SW 1271 (cell line): ENCODE measurements at places on chromosomes 16 and 17.
A peak's percentile ranks its signal among the peaks of the same experiment; 100 is the strongest.

- no peak for DNase-seq
Measured at GRCh38 chr16:5615868-5616642, 518.5 kb upstream of the EEF2KMT start.

DNA sequence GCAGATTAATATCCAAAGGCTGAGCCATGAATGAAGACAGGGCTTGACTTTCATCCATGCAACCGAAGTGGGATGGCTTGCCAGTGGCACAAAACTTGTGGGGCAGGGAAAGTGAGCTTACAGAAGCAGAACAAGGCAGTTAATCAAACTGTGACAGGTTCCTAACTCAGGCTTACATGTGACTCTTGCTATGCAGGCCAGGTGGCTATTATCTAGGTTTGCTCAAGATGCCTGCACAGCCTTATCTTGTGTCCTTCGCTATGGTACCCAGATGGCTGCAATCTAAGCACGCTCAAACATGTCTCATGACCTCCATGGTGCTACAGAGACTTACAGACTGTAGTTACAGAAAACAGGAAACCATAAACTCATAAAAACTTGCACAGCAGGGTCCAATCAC, 8.6 kb upstream of the DNAH9 start:
- no peak for DNase-seq

- no peak for DNase-seq
Measured at GRCh38 chr16:56405977-56406672, 19.2 kb downstream of the AMFR start.

DNA sequence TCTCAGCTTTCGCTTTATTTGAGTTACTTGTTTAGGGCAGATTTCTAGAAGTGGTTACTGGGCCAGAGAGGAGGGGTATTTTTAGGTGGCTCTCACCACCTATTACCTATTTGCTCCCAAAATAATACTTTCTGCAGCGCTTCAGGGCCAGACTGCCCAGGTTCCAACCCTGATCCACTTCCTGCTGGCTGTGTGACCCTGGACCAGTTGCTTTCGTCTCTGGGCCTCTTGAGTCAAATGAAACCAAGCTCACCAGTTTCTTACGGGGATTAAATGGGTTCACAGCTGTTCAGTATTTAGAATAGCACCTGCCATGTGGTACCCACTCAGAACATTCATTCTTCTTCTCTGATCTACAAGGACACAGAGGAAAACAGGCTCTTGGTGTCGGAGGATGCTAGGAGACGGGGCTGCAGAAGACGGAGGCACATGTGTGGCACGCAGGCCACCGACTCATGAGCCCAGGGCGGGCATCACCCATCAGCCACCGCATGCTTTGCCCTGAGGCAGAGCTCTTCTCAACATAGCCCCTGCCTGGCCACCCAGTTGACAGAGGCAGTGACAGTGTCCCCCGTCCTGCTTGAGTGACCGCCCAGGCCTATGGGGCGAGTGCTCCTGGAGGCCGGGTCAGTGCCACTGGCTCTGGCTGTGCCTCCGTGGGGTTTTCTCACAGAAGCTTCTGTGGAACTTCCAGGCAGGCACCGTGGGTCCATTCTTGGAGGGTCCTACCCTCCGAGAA, 149.0 kb upstream of the PLCG2 start:
- no peak for DNase-seq

GRCh38 chr17:75114552-75115314, 5.0 kb downstream of the ARMC7 start:
- DNase-seq = no peak

GRCh38 chr17:45431531-45432404, 902 bp downstream of the ARHGAP27 start:
- DNase-seq = peak; percentile 66

GRCh38 chr17:79192503-79193351, 118.1 kb downstream of the ENGASE start:
- no peak for DNase-seq

DNA sequence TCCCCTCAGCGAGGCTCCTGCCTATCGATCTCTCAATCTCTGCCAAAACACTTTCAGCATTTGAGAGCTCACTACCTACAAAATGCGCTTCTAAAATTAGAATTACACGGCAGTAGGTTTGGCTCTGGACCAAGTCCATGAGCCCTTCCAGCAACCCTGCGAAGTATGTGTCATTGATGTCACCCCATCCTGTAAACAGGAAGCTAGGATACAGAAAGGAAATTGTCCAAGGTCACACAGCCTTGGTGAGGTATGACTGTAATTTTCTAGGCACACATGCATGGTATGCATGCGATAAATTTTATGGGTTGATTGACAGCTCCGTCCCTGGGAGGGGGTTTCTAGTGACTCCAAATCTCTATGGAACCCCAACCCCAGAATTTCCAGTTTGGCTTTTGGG, 330.3 kb upstream of the CDH5 start:
- no peak for DNase-seq

- DNase-seq = no peak
Measured at GRCh38 chr17:50183421-50183994, 17.7 kb downstream of the SGCA start.

DNA sequence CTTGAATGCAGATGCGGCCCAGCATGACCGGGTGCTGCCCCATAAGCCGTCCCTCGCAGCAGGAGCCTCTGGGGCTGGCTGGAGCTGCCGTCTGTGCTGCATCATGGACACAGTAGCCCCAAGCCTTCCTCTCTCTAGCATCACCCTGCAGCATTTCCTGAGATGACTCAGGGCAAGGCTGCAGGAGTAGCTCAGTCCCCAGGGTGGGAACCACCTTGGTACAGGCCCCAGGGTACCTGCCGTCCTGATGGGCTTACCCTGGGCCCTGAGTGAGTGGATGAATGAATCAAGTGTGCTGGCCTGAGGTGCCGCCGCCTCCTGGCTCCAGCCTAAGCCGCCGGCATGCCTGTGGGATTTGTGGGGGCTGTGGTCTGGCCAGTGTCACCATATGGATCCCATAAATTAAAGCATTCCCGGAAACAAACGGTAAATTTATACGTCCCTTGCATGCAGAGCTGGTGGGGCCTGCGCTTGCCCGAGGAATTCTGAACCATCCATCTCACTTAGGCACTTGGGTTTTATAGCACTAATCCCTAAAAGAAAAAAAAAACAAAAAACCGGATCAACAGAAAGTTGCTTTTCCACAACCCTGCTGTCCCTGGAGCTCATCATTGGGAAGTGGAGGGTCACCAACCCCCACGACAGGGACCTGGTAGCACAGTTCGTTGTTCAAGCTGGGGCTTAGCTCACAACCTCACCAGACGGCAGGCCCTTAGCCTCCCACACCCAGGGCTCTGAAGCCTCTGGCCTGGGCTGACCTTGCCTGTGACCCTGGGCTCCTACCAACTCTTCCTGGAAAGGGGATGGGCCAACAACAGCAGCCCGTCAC, 242.6 kb upstream of the CIBAR2 start:
- DNase-seq = no peak

GRCh38 chr16:69555437-69555836, 10.3 kb upstream of the NFAT5 start:
- DNase-seq = no peak

DNA sequence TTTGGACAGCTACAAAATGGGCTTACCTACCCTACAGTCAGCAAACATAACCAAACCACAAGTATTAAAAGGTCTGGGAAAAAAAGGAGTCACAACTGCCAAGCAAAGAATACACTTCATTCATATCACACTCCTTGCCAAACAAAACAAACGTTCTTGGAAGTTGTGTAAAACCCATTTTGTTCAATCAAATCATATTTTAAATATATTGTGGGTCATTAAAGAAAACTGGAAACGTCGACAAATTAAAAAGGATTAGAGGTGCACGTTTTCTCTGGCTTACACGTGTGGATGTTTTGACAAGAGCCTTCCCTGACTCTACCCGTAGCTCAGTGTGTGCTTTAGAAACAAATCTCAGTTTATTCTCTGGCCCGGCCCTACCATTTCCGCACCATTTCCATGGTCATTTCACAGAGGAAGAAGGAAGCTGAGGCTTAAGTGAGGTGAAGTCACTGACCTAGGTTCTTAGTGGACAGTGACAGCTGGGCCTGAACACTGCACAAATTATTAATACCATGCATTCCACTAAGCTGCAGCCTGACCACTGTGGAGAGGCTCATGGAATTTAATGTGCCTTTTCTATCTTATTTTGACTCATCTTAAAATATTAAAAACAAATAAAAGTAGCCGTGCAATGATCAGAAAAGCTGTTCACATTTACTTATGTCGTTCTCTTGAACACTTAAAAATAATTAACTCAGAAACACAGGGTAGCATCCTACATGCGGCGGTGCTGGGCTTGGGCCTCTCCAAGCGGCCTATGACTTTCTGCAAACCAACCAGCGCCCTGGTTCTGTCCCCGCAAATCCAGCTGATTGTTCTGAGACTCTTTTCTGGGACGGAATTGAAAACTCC, 968 bp downstream of the CEP112 start:
- no peak for DNase-seq

DNA sequence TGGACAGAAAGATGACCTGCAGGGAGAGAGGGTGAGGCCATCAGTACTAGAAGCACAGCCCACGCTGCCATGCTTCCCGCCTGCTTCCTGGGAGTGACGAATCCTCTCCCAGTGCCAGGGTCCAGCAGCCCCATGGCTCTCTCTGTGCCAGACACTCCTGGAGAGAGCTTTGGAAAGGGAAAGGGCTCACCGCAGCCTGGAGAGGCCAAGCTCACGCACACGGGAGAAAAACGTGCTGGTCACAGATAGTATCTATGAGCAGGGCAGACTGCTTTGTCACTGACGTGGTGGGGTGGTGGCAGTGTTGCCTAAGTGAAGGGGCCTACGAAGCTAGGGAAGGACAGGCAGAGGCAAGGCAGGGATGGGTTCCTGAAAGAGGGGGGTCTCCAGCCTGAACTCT, 5.4 kb downstream of the WBP2 start:
- no peak for DNase-seq

DNA sequence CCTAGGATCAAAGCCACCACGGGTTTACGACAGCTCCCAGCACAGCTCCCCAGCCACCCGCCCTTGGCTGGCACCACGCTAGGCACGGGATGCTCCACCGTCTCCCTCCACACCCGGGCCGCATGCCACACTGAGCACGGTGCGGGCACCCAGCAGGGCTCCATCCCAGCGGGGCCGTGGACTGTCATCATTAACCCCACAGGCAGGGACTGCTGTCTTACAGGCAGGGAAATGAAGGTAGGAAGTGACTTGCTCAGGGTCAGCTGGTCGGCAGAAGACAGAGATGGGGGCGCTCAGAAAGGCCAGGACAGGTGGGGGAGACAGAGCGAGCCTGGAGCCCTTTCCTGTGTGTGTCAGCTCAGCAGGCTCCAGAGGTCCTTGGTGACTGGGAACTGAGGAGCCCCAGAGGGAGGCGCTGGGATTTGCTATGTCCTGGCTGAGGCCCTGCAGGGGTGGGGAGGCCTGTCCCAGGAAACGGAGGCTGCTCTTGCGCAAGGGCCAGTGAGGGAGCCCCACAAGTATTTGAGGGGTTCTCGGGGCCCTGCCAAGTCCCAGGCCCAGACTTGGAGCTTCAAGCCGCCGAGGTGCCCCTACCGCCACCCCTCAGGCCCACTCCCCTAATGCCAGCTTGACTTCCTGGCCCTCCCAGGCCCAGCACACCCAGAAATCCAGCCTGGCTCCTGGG, 3.2 kb downstream of the UBALD1 start:
- no peak for DNase-seq

DNA sequence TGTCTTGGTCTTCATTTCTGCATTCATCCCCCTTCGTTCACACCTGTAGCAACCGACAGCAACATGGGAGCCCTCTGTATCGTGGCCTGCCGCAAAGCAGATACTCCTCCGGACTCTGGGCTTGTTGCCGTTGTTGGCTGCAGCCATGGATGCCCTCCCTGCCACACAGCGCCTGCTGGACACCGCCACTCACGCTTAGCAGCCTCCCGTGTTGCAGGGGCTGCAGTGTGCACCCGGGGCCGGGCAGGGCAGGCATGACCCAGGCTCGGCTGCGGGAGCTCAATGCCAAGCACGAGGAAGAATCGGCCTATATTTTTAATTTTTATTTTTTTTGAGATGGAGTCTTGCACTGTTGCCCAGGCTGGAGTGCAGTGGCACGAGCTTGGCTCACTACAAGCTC, 34.9 kb upstream of the ZNF629 start:
- DNase-seq = no peak

DNA sequence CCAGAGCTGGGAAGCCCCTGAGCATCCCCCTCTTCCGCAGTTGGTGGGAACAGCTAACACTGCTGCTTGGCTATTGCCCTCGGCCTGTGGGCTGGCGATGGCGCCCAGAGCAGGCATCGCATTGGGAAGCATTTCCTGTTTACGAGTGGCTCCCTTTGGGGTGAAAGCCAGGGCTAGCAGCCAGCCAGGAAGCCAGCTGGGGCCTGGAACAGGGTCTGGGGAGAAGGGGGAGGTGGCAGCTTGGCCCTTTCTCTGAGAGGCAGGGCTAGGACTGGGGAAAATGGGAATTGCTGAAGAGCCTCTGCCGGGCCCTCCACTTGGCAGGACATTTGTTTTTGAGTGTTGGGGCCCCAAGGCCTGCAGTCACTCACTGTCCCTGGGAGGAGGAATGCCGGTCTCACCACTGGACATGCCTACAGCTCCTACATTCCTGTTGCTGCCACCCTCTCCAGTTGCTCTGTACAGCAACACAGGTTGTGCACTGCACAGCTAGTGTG, 2.4 kb upstream of the MTSS2 start:
- no peak for DNase-seq

- DNase-seq = no peak
Measured at GRCh38 chr16:68756239-68756915, 19.3 kb downstream of the CDH1 start.

DNA sequence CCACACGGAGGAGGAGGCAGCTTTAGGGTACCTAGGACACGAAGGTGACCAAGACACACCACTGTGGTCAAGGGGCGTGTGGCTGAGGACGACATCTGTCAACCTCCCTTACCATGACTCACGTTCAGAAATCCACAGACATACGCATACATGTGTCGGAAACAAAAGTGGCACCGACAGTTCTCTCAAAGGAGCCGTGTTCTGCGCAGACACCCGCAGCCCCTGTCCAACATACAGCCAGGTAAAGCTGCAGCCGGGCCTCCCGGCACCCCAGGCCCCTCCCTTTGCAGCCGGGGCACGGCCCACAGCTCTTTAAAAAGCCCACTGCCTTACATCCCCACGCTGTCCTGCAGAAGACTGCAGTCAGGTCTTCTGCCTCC, 40.5 kb upstream of the KLHDC4 start:
- no peak for DNase-seq

- no peak for DNase-seq
Measured at GRCh38 chr17:30230596-30231125, 4.8 kb downstream of the SLC6A4 start.
